ENCODE measurements at places on chromosomes 7 and 10.

GRCh38 chr10:23892296-23892695 is 316.6 kb upstream of the KIAA1217 start:
- no peak for DNase-seq

GRCh38 chr10:81116201-81116600 is 578.5 kb downstream of the SH2D4B start:
- no peak for DNase-seq

GRCh38 chr7:121002757-121003200 is 14.3 kb downstream of the CPED1 start:
- DNase-seq = no peak

DNA sequence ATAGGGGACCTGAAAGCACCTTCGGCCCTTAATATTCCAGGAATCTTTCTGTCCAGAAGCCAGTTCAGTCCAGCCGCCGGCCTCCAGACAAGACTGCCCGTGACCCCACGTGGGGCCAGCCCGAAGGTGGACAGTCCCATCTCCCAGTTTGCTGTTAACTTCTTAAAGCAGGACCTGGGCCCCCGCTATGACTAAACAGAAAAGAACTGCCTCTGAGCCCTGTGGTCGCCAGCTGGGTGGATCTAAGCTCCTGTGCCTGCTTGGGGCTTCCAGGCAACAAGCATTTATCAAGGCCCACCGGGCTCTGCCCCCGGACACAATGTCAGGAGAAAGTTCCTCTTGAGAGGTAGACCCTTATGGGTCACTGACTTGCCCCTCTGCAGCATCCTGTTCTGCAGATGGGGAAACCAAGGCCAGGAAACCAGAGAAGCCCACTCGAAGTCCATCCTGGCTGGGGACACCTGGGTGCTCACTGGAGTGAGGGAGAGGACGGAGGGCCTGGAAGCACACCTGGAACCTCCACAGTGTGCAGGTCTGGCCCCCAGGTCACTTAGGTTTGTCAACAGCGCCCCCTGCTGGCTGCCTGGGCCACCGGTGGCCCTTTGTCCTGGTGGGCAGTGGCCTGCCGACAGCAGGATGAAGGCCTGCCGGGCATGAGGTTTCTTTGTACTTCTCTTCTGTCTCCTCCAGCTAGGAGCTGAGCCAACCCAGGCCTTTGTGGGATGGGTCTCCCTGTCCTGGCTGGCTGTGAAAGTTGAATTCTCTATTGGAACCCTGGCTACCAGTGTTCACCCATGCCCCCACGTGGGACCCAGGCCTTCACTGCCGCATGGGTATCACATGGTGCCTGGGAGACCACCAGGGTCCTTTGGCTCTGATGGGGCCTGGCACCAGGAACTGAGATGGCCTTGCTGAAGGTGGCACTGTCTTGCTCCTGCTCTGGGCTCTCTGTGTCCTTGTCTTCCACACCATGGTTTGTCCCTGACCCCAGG is 128.0 kb downstream of the ZMIZ1 start:
- peak; percentile 53 for DNase-seq

DNA sequence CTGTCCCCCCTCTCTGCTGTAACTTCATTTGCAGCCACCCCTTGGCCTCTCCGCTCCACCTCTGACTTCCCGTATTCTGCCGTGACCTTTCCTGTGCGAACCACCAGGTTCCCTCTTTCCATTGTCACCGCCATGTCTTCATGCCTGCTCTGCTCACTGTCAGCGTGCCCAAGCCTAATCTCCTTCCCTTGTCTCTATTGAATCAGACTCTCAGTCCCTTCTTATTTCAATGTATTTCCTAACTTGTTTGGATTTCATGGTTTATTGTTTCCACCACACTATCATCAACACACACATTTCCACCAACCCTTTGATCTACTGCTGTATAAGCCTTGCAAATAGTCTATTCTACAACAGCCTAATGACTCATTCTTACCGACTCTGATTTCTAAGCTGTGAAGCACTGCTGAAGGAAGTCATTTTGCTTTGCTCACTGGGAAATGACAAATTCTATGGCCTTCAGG is 30.0 kb upstream of the INHBA start:
- no peak for DNase-seq

DNA sequence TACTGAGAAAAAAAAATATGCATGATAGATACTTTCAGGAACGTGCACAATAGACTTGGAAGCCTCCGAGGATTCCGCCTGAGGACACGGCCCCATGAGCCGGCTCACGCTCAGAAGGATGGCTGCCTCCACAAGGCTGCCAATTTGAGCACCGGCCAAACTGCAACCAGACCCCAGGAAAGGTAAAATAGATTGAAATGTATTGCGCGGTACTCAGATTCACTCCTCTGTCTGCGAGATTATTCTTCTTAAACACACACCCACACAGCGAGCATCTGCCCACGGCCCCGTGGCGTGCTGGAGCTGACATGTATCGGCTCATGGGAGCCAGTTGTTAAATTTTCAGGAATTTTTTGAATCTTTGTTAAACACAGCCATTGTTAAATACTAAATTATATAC is 653.2 kb upstream of the MKI67 start:
- no peak for DNase-seq

- DNase-seq = no peak
Observed at GRCh38 chr7:85673876-85674275, 487.0 kb upstream of the SEMA3D start.
